NCI-H748 treated with DMSO at 0.1 percent for 48 hours (cell line): ENCODE measurements at places on chromosomes 7 and 10.

DNA sequence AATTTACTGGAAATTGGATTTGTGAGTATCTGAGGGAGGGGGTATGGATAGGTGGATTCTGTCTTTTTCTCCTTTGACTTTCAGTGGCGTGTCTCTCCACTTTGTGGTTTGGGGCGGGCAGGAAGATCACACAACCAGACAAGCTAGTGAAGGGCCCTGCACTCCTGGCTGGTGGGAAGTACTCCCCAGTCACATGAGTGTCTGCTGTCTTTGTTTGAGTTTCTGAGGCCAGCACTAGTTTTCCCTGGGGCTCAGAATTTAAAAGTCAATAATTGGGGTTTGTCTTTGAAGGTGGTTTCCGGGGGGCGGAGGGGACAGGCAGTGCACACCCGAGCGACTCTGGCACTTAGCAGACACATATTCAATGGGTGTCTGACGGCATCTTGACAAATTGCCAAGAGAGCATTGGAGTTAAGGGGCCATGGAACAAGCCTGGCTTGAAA lies 120.1 kb downstream of the WDFY4 start:
- DNase-seq: no peak

- DNase-seq: peak; percentile 25
Measured at GRCh38 chr7:121126801-121127534, 138.5 kb downstream of the CPED1 start.

DNA sequence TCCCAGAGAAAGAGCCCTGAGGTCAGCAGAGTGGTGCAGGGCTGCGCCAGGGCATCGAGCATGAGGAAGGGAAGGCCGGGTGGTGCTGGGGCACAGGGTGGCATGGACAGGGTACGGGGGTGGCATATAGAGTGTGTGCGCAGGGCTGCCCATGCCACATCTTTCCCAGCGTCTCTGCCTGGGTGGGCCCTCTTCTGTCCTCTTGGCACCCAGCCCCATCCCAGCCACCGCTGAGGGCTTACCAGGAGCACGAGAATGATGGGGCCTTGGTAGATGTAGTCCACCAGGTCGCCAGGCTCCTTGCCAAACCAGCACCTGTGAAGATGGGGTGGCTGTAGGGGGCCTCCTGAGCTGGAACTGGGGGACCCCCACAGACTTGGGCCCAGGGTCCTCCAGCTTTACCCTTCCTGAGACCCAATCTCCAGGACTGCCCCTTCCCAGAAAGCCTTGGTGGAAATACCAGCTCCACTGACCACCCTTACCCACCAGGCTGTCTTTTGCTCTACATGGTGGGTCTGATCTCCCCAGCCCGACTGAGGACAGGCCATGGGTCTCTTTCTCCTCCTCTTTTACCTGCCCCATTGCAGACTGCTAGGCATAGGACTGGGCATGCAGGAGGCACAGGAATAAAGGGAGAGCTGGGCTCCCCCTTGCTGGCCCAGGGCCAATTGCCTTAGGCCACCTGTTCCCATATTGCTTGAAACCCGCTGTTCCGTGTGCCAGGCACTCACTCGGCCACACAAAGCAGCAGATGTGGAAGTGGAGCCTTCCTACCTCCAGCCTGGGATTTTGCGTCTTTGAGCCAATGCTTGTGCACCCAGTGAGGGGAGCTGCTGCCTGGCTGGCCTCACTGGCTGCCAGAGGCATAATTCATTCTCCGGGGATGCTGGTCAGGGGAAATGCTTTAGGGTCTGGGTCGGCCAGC lies 21.7 kb downstream of the CRHR2 start:
- no peak for DNase-seq

DNA sequence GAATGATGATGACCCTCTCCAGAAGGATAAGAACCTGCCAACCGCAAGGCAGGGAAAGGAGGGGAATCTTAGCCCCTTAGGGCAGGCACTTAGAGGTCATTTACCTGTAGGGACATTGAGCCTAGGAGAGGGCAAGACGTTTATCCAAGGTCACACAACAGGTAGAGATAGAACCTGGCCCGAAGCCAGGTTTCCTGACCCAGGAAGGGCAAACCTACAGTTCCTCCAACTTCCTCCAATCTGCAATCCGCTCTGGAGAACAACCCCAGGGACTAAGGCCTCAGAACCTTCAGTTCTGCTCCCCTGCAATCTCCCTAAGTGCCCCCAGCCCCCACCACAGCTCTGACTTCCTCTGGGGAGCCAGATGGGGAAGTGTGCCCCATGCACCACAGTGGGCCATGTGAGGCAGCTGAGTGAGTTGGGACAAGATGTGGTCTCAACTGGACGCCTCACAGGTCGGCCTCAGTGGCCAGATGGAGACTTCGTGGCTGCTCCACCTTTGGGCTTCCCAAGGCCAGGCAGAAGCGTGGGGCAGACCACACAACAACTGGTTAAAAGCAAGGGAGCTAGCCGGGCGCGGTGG lies 1.4 kb upstream of the PSAP start:
- no peak for DNase-seq

GRCh38 chr7:75856536-75856935 lies 22.3 kb upstream of the RHBDD2 start:
- no peak for DNase-seq

DNA sequence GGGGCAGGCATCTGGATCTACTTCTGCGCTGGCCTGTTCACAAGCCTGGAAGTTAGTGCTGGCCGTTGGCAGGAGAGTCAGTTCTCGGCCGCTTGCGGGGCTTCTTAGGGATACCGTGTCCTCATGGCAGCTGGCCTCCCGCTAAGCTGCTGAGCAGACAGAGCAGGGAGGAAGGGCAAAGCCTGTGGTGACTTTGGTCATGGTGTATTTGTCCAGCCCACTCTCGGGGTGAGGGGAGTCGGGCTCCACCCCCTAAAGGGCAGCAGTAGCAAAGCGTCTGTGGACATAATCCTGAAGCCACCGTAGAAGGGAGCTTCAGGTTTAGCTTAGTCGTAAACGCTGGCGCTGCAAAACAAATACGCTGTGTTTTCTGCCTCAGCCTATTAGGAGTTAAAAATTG lies 12.2 kb downstream of the UBE3C start:
- no peak for DNase-seq

GRCh38 chr10:13206546-13207443 lies 27.4 kb downstream of the UCMA start:
- no peak for DNase-seq

DNA sequence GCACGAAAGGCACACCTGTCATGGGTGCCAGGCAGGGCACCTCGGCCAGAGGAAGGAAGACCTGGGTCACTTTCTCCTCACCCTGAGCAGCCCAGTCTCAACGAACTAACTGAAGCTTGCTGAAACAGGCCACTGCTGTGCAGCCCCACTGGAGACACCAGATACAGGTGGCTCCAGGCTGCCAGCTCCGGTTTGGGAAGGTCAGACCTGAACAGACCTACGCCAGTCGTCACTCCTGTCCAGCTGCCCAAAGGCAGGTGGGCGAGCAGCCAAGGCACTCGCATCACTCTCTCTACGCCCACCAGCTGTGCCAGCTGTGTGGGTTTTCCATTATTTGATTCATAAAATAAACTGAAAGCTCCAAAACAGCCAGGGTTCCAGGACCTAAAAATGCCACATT lies 256.1 kb downstream of the ZMYND11 start:
- DNase-seq: no peak

DNA sequence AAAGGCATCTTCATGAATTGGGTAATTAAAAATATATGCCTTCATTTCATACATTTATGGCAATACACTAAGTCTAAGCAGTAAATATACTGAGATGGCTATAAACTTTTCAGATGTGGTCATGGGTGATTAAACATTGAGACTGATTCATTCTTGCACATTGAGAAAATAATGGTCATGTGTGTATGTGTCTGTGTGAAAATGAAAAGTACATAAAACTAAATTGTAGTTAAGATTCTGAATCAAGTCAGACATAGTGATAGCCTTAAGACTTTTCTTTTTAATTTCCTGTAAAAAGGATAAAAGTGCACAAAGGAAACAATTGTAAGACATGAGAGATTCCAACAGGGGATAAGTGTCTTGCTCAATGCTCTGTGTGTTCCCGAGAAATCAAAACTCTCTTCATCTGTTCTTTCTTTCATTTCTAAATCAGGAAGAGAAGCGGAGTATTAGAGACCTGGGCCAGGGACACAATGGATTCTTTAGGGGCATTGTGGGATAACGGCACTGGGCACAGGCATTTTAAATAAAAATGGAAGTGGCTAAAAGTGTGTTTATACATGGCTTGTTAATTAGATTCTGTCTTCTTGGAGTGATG lies 69.8 kb upstream of the AGR3 start:
- no peak for DNase-seq

- no peak for DNase-seq
Measured at GRCh38 chr7:142876236-142876960, 9.1 kb downstream of the TRPV6 start.

GRCh38 chr7:38438970-38439369 lies 165.5 kb upstream of the TARP start:
- DNase-seq: no peak

DNA sequence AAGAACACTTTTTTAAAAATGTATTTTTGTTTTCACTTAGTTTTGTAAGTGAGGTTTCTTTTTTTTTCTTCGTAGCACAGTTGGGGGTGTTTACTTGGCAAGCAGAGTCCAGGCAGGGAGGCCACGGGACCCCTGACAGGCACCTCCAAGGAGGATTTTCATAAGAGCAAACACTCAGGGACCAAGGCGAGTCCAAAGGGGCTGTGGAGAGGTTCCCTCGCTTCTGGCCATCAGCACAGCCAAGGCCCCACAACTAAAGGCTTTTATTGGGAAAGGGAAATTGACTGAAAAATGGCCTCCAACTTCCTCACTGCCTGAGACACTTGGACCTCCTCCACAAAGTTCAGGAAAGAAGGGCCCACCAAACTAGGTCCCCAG lies 173.8 kb downstream of the LRRC4 start:
- DNase-seq: no peak

DNA sequence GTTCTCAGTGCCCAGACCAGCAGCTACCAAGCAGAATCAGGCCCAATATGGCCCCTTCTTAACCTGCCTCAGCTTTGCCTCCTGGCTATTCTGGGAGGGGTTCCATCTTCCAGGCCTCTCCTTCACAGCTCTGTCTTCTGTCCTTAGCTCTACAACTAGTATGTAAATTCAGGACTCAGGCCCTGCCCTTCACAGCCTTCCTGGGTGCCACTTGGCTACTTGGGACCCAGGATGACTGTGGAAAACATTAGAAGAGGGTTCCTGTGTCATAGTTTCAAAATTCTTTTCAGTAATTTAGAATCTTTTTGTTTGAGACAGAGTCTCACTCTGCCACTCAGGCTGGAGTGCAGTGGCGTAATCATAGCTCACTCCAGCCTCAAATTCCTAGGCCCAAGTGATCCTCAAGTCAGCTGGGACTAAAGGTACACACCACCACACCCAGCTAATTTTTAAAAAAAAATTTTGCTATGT lies 33.2 kb upstream of the PAPSS2 start:
- no peak for DNase-seq

DNA sequence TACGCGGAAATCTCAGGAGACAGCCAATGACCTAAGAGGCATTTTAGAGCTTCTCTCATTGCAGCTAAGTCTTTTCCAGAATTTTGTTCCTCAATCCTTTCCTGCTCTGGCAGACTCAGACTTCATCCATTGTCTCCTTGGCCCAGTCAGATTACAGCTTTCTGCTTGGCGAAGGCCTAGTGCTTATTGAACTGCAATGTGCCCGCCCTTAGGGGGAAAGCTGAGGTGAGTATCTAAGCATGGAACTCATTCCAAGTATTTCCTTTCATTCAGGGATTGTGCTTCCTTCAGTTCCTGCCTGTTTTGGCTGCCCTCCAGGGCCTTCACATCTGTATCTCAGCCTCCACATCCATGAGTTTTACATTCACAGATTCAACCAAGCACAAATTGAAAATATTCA lies 37.5 kb downstream of the PRLHR start:
- no peak for DNase-seq

- no peak for DNase-seq
Measured at GRCh38 chr10:122387572-122387971, 13.1 kb downstream of the PLEKHA1 start.

GRCh38 chr10:4639960-4640359 lies 186.0 kb upstream of the AKR1E2 start:
- no peak for DNase-seq

DNA sequence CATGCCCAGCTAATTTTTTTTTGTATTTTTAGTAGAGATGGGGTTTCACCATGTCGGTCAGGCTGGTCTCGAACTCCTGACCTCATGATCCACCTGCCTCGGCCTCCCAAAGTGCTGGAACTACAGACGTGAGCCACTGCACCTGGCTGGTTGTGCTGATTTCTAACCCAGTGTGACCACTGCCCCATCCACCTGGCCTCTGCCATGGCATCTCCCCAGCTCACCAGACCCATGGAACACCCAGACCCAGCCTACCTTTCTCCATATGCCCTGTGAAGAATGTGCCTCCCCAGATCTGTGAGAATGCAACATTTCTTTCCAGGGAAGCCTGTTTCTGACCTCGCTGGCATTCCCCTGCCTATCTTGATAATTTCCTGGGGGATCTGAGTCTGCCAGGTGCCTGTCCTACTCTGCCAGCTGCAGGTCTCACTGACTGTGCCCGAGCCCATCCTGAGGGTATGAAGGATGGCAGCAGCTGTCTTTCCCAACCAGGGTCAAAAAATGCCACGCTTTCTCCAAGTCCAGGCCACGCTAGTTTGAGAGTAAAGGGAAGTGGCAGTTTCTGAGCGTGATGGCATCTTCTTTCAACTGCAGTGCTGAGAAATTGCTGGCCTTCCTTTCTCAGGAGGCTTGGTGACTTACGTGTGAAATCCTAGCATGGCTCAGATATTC lies 324.4 kb upstream of the ZNF32 start:
- no peak for DNase-seq

DNA sequence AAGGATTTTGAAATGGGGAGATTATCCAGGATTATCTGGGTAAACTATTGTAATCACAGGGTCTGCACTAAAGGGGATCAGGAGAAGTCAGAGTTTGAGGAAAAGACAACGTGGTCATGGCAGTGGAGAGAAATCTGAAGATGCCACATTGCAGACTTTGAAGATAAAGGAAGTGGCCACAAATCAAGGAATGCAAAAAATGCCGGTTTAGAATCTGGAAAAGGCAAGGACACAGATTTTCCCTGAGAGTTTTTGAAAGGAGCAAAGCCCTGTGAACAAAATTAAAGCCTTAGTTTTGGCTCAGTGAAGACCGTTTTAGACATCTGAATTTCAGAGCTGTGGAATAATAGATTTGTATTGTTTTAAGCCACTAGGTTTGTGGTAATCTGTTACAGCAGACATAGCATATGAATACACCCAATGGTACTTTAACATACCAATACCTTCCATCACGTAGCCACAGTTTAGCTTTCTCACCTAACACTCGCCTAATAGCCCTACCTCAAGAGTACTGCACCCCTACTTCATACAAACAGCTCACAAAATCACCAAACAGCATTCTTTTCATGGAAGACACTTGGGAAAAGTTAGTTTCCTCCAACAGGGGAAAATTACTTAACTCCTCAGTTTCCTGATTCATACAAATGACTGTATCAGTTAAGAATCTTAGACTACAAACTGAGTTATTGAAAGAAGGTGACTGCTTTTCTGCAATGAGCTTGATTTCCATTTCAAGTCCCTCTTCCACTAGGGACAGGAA lies 446.5 kb downstream of the INHBA start:
- no peak for DNase-seq

- no peak for DNase-seq
Measured at GRCh38 chr7:97014145-97014750, 8.9 kb downstream of the DLX6 start.

GRCh38 chr10:70958396-70958795 lies 70.0 kb upstream of the PCBD1 start:
- DNase-seq: no peak

- no peak for DNase-seq
Measured at GRCh38 chr7:6567886-6568285, 9.4 kb upstream of the ZDHHC4 start.

- no peak for DNase-seq
Measured at GRCh38 chr7:23654508-23654907, 25.5 kb upstream of the FAM221A start.

GRCh38 chr7:123346766-123347165 lies 147.0 kb upstream of the SLC13A1 start:
- no peak for DNase-seq
